ENCODE measurements at places on chromosomes 12 and 14. TPM values are rescaled to one million over a fixed set of nuclear protein-coding genes. Genes with fewer than 3 reads are reported as not detected.

KRT81 gene
- 27.8 TPM for total RNA-seq

AJUBA gene
- total RNA-seq: 44.7 TPM

ADGRD1 gene
- total RNA-seq: 7.3 TPM

TMEM63C gene
- 0.89 TPM for total RNA-seq

PDE3A gene
- total RNA-seq: 14.4 TPM

LRTM2 gene
- 0.20 TPM for total RNA-seq

CLSTN3 gene
- 31.7 TPM for total RNA-seq

CEBPE gene
- total RNA-seq: 1.5 TPM

LMNTD1 gene
- 1.2 TPM for total RNA-seq

B3GNT4 gene
- 0.59 TPM for total RNA-seq

PAPLN gene
- 10.9 TPM for total RNA-seq

NPFF gene
- total RNA-seq: 0.59 TPM

PTPN21 gene
- 13.8 TPM for total RNA-seq

NFATC4 gene
- total RNA-seq: 33.7 TPM

OLR1 gene
- 2.7 TPM for total RNA-seq

DAO gene
- total RNA-seq: not detected

USP44 gene
- total RNA-seq: 0.99 TPM

TAS2R20 gene
- total RNA-seq: 10.4 TPM

NR1H4 gene
- total RNA-seq: 0.39 TPM

GPX2 gene
- total RNA-seq: 0.20 TPM

SLC41A2 gene
- total RNA-seq: 17.2 TPM

INHBC gene
- total RNA-seq: not detected

PRDM4 gene
- total RNA-seq: 15.7 TPM

IL26 gene
- total RNA-seq: not detected

CLEC7A gene
- 5.8 TPM for total RNA-seq

ANO4 gene
- 0.20 TPM for total RNA-seq

IRAK3 gene
- 14.6 TPM for total RNA-seq

TEX52 gene
- total RNA-seq: not detected

PROX2 gene
- not detected for total RNA-seq

HELB gene
- 6.4 TPM for total RNA-seq

SLC5A8 gene
- total RNA-seq: 1.7 TPM

RND1 gene
- 1.1 TPM for total RNA-seq

ZNF26 gene
- total RNA-seq: 13.5 TPM

CNTN1 gene
- total RNA-seq: 28.9 TPM

BATF gene
- 1.4 TPM for total RNA-seq

ZC2HC1C gene
- 0.59 TPM for total RNA-seq

MEG3 gene
- total RNA-seq: 486 TPM

HOTAIR gene
- total RNA-seq: 0.79 TPM

CEP128 gene
- total RNA-seq: 11.8 TPM

STYK1 gene
- 0.39 TPM for total RNA-seq

SERPINA3 gene
- 14.0 TPM for total RNA-seq

CCDC175 gene
- not detected for total RNA-seq

SLC17A8 gene
- total RNA-seq: not detected

LMO3 gene
- total RNA-seq: 8.9 TPM

ZFHX2 gene
- total RNA-seq: 0.39 TPM

SYT1 gene
- 0.99 TPM for total RNA-seq

Measured in skin of body (tissue), 3 donors.